CD14-positive monocyte (primary cell): ENCODE measurements at places on chromosomes 12 and 14. TPM values are rescaled to one million over a fixed set of nuclear protein-coding genes. Genes with fewer than 3 reads are reported as not detected.

DNA sequence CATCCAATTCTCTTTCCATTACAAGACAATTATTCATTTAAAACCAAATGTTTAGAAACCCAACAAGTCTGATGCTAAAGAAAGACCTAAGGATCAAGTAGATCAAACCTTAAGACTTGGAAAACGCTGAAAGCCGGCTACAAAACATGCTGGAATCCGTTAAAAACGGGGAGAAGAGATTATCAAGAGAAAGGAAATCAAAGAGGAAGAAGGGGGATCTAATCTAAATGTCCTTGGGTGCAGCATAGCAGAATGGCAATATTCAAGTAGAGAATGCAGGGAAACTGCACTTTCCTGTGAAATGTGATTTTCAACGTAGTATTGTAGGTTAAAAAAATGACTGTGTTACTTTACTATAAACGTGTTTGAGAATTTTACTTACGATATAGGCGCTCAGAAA lies 1.3 kb downstream of the PPP1R13B start:
- no peak overlapping the region for H3K4me3 ChIP-seq
- DNase-seq, result no peak
- peaks cover 25% of the 10 kb centered on the region for H3K27me3 ChIP-seq
- no peaks in the 10 kb centered on the region for H3K36me3 ChIP-seq
- H3K27ac ChIP-seq, result no peak overlapping the region
- peaks cover 15% of the 10 kb centered on the region for H3K4me1 ChIP-seq

Gene MIP
- polyA plus RNA-seq, result not detected

DNA sequence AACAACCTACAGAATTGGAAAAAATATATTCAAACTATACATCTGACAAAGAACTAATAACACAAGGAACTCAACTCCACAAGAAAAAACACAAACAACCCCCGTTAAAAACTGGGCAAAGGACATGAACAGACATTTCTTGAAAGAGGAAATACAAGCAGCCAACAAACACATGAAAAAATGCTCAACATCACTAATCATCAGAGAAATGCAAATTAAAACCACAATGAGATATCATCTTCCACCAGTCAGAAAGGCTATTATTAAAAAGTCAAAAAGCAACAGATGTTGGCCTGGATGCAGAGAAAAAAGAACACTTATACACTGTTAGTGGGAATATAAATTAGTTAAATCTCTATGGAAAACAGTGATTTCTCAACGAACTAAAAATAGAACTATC lies 82.6 kb upstream of the CCDC91 start:
- H3K4me1 ChIP-seq, result no peaks in the 10 kb centered on the region
- no peak overlapping the region for H3K27ac ChIP-seq
- no peaks in the 10 kb centered on the region for H3K27me3 ChIP-seq
- no peak overlapping the region for H3K4me3 ChIP-seq
- DNase-seq, result no peak

Gene AHNAK2
- polyA plus RNA-seq, result not detected in 2 replicates

Gene KRT85
- not detected for polyA plus RNA-seq

Gene ADSS1
- polyA plus RNA-seq, result 0.64 TPM

- no peaks in the 10 kb centered on the region for H3K27me3 ChIP-seq
- no peaks in the 10 kb centered on the region for H3K36me3 ChIP-seq
- H3K27ac ChIP-seq, result peak overlapping the region; percentile 55
- H3K4me1 ChIP-seq, result peaks cover 40% of the 10 kb centered on the region
- peak overlapping the region; percentile 76 for H3K4me3 ChIP-seq
These were observed 44.7 kb downstream of the NOC4L start for GRCh38 chr12:132188916-132189325.
